Effector CD4-positive, alpha-beta T cell (primary cell): ENCODE measurements at places on chromosomes 16 and 17.

- DNase-seq = no peak
Observed at GRCh38 chr16:67884684-67885083, at the start of gene NRN1L. Gene NRN1L, plus strand, starts transcription at chr16:67884885. Its CDS starts 19 bp downstream, at chr16:67884904.

DNA sequence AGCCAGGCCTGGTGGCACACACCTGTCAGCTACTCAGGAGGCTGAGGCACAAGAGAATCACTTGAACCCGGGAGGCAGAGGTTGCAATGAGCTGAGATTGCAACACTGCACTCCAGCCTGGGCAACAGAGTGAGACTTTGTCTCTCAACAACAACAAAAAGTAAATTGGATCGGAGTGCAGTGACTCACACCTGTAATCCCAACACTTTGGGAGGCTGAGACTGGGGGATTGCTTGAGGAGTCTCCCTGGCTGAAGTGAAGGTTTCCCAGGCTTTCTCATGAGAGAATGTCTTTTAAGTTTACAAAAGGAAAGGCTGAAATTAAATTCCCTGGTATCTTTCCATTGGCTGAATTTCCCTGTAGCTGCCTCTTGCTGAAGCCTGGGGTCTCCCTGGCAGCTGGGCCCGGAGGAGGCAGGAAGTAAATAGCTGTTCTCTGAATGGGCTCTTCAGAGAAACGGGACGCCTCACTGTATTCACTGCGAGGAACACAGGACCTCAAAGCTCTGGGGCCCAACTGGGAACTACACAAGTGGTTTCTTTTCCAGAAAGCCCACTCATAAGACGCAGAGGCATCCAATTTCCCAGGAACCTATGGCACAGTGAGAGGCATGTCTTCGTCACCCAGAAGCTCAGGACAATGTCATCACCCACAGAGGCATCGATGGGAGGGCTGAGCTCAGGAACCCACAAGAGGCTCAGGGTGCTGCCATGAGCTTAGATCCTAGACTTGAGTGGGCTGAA, 77.4 kb upstream of the SMURF2 start:
- DNase-seq = no peak

- no peak for DNase-seq
Observed at GRCh38 chr16:75304521-75305363, 53.3 kb upstream of the BCAR1 start.

DNA sequence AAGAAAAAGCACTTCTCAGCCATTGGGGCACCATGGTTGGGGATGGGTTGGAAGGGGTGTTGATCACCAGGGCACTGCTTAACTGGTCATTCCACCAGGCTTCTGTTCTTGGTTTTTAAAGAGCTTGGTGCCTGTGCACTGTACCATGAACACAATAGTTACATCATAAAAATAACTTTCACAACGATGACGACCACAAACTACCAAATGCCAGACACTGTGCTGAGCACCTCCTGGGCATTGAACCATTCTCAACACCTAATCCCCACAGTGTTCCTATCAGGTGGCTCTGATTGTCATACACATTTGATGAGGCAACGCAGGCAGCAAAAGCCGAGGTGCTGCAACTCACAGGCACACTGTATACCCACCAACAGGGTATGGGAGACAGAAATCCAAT, 208.0 kb downstream of the FOXL1 start:
- DNase-seq = no peak

DNA sequence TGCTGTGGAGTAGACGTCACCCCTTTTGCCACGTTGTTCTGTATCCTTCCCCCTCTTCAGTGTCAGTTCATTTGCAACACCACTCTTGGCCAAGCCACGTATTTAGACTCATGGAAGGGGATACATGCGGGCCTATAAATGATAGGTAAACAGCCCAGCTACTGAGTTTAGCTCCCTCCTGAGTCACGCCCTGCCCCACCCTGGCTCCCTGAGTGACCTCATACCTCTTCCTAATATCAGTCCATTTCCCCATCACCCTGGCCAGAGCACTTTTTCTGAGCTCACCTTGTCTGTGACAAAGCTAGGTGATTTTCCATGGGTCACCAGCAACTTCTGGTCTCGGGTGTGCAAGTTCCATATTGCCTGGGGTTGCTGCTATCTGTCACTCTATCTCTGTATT, 147.2 kb upstream of the MAF start:
- no peak for DNase-seq

DNA sequence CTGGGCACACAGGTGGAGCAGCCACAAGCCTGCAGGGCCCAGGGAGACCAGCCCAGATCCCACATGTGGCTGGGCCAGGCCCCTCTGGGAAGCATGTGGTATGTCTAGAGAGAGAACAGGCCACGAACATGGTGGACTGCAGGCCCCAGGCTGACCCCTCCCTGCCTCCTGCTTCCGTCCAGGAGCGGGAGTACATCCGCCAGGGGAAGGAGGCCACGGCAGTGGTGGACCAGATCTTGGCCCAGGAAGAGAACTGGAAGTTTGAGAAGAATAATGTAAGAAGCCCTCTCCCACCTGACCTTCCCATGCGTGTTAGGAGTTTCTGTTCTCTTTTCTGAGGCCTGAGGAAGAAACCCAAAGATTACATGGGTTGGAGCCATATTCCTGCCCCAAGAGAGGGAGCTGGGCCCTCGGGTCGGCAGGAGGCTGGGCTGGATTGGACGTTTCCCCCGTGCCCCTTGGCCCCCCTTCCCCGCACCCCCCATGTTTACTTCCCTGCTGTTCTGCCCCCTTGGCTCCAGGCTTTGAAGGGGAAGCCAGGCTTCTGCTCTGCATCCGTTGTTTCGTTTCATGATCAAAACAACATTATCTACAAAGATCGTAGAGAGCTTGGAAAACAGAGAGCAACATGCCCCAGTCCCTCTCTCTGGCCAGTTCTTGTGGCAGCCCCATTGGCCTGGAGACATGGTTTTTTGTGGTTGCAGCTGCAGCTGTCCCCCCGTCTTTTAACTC, 5.7 kb upstream of the TCAP start:
- no peak for DNase-seq

DNA sequence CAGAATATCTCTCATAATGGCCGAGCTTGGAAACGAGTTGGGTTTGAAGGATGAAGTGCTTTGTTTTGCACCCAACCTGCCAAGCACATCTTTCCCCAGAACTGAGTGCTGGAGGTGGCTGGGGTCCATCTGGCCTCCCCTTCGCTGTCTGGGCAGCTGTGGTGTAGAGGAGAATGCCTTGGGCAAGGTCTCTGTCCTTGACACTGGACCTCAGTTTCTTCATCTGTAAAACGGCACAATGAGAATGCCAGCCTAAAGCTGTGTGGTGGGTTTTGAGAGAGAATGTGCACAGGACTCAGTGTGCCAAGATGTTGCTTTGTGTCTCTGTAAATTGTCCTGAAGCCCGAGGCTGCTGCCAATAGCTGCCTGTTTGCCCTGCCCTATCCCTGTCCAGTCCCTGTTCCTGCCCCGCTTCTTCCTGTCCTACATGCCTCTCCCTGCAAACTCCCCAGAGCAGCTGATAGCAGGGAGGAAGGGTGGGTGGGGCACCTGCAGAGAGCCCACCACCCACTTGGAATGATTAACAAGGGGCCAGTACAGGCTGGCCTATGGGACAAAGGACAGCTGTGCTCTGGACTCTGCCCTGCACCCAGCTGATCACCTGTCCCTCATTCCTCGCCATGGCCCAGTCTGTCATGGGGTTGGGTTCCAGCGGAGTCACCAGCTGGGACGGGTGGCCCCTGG, 15.3 kb downstream of the LASP1 start:
- no peak for DNase-seq

GRCh38 chr16:3548445-3548844, 28.8 kb downstream of the NLRC3 start:
- DNase-seq = no peak

DNA sequence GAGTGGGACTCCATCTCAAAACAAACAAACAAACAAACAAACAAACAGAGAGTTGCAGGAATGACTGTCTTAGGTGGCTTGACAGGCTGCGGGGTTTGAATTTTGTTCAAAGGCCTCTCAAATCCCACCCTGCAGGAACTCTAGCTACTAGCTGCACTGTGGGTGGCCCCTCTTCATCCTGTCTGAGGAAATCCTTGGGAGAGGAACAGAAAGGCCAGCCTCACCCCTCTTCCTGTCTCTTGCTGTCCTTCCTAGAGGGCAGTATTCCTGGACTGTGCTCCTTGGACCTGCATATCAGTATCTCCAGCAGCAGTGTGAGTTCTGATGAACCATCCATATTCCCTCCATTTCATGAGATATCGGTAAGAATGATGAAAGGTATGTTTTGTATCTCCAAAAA, 2.0 kb upstream of the CCDC92B start:
- DNase-seq = no peak

- DNase-seq = no peak
Observed at GRCh38 chr17:12977008-12977751, 40.6 kb downstream of the ELAC2 start.

DNA sequence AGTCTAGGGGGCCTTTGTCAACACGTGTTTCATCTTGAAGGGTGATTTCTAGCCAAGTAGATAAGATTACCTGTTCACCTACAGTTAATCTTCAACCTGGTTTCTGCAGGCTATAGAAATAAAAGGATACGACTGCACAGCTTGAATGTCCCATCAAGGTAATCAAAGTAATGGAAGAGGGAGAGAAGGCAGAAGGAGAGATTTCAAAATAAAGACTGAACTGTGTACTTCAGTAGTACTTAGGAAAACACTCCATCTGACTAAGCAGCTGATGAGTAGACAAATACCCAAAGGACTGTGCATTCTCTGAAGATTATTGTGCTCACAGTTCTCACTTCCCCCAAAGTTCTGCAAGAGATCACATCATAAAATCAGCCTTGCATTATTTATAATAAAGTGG, 5.8 kb upstream of the RFFL start:
- no peak for DNase-seq

GRCh38 chr17:82019690-82020571, 2.7 kb downstream of the CENPX start:
- DNase-seq = peak; percentile 51

- peak; percentile 33 for DNase-seq
Observed at GRCh38 chr16:30715750-30716445, 16.9 kb downstream of the SRCAP start.

DNA sequence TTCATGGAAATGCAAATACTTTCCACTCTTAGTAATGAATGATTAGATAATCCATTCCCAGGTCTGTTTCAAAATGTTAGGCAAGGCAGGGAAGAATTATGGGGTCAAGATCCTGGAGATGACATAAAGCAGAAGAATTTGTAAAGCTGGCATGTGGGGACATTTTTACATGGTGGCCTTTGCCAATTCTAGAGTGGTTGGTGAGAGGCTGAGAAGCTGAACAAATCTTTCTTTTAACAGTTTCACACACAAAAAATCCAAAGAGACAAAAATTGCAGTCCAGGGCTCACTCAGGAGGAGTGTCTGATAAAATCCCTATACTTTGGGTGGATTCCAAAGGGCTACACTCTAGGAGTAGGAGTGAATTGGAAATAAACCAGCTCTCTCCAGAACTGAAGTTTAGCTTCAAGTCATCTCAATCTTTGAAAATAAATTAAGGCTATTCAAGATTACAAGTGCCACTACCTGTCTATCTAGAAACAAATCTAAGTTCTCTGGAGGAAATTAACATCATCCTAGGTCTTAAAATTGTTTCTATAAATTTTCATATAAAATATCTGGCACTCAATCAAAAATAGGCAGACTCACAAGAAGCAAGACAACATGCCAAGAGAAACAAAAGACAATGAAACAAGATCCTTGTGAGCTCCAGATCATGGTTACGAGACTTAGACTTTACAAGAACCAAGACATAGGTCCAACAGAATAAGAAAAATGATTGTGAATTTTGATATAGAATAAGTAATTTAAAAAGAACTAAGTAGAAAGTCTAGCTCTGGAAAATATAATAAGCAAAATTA, 113.0 kb upstream of the AXIN2 start:
- DNase-seq = no peak

DNA sequence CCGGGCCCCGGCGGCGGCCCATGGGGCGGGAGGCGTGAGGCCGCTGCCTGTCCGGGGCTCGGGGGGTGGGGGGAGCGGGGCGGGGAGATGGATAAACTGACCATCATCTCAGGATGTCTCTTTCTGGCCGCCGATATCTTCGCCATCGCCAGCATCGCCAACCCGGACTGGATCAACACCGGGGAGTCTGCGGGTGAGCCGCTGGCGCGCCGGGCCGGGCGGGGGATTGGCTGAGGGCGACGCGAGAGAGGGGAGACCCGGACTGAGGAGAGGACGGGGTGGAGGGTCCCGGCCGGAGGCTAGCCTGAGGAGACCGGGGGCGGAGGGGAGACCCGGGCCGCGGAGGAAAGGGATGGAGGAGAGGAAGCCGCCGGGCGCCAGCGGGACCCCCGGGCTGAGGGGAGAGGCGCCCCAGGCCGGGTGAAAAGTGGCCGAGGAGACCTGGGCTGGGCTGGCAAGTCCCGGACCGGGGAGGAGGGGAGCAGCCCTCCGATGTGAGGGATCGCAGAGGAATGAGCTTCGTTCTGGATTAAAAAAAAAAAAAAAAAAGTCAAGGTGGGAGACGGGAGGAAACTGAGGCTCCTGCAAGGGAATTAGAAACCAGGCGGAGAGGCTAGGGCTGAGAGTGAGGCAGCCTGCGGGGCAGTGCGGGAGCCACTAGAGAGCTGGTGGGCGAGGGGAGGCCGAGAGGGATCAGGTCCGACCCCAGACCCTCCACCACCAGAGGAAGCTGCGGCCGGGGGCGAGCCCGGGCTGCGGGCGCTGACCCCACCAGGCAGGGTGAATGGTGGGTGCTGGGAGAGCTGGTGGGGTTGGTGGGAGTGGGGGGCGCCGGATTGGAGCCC, 526 bp downstream of the MOSMO start:
- DNase-seq = no peak

DNA sequence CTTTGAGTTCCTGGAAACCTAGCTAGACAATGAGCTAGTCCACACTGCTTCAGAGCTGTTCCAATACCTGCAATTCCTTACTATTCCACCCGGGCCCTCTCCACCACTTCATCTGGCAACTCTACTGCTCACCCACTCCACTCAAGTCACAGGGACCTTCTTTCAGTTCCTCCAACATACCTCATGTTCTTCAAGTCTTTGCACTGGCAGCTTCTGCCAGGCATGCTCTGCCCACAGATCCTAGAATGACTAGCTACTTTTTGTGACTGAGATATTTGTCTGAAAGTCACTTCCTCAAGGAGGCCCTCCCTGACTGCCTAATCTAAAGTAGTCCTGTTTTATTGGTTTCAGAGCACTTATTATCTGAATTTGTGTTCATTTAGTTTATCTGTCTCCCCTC, 86.4 kb downstream of the TEX14 start:
- DNase-seq = no peak

DNA sequence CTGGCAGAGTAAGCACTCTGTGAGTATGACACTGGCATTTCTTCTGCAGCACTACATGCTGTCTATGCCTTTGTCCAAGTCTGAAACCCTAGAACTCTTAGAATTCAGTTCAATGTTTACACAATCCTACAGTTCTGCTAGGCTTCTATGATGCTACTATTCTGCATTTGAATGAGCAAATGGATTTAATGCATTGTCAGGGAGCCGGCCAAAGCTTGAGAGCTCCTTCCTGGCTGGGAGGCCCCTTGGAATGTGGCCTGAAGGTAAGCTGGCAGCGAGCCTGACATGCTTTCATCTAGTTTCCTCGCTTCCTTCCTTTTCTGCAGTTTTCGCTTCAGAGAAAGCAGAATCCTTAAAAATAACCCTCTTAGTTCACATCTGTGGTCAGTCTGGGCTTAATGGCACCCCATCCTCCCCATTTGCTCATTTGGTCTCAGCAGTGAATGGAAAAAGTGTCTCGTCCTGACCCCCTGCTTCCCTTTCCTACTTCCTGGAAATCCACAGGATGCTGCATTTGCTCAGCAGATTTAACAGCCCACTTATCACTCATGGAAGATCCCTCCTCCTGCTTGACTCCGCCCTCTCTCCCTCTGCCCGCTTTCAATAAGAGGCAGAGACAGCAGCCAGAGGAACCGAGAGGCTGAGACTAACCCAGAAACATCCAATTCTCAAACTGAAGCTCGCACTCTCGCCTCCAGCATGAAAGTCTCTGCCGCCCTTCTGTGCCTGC, at the start of gene CCL2:
Gene CCL2 (plus strand): TSS at position 635 of the 730 bp plus-strand sequence. CDS start 65 bp downstream, at position 700.
- DNase-seq = no peak

- no peak for DNase-seq
Observed at GRCh38 chr17:42918902-42919521, 18.4 kb downstream of the G6PC1 start.
